ENCODE measurements at places on chromosomes 13 and 19. TPM values are rescaled to one million over a fixed set of nuclear protein-coding genes. Genes with fewer than 3 reads are reported as not detected.

ZIM2 gene
- total RNA-seq = not detected

RFC3 gene
- total RNA-seq = 58.9 TPM

C13orf46 gene
- total RNA-seq = 0.02 TPM

SLC6A16 gene
- total RNA-seq = not detected

NLRP7 gene
- not detected for total RNA-seq

MTUS2 gene
- not detected for total RNA-seq
